ENCODE measurements at places on chromosomes 13 and 19.

DNA sequence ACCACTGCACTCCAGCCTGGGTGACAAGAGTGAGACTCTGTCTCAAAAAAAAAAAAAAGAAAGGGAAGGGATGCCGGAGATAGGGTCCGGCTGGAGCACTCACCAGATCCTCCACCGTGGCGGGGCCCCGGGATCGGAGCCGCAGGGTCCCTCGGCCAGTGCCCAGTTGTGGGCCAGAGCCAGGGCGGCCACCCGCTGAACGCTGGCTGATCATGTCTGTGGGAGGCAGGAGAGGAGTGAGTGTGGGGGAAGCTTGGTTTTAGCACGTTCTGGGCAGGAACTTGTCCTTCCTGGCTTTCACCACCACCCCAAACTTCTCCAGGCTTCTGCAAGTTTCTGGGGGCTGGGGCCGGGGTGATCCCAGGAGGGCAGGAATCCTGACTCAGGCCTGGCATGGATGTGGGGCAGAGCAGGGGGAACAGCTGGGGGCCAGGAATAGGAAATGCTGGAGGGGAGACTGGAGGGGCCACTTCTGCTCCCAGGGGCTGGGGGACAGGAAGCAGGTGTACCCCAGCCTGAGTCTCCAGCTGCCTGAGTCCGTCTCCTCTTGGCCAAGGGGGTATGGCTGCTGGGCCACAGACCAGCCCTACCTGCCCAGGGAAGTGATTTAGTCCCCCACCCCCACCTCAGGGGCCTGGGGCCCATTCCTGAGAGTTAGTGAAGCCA lies 4.3 kb upstream of the PTGER1 start:
- DNase-seq, result no peak

DNA sequence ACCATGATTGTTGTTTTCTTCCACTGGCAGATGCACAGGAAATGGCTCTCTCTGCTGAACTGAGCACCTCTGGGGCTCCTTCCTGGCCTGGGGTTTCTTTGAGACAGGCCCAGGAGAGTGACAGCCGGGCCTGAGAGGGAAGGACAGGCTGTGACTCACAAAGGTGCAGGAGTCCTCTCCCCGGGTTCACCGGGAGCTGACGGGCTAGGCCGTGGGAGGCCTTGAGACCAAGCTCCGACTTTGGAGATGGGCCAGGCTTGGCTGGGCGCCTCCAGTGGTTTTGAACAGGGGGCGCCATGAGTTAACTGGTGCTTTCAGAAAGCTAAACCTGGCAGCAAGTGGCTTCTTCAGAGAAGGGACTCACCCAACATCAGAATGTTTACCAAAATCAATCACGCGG lies 143.4 kb downstream of the URI1 start:
- DNase-seq, result no peak

- DNase-seq, result no peak
Observed at GRCh38 chr13:76820759-76821158, 65.4 kb downstream of the KCTD12 start.

DNA sequence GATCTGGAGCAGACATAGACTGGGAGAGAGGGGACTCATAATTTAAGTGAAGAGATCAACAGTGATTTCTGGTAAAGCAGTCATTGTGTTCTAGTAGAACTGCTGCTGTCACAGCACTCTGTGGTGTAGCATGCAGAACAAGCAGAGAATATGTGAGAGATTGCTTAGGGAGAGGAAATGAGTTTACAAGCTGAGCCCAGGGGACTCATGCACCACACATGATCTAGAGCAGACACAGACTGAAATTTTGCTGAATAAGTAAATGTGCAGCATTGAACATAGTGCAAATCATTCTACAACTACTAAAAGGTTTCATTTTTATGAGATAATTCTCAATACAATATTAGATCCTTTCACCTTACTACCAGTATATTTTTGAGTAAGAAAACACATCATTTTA lies 125.7 kb downstream of the MYO16 start:
- no peak for DNase-seq

GRCh38 chr13:97435323-97435722 lies 1.4 kb downstream of the RAP2A start:
- DNase-seq, result no peak

- DNase-seq, result no peak
Observed at GRCh38 chr19:6851359-6851758, 36.0 kb upstream of the ADGRE1 start.

DNA sequence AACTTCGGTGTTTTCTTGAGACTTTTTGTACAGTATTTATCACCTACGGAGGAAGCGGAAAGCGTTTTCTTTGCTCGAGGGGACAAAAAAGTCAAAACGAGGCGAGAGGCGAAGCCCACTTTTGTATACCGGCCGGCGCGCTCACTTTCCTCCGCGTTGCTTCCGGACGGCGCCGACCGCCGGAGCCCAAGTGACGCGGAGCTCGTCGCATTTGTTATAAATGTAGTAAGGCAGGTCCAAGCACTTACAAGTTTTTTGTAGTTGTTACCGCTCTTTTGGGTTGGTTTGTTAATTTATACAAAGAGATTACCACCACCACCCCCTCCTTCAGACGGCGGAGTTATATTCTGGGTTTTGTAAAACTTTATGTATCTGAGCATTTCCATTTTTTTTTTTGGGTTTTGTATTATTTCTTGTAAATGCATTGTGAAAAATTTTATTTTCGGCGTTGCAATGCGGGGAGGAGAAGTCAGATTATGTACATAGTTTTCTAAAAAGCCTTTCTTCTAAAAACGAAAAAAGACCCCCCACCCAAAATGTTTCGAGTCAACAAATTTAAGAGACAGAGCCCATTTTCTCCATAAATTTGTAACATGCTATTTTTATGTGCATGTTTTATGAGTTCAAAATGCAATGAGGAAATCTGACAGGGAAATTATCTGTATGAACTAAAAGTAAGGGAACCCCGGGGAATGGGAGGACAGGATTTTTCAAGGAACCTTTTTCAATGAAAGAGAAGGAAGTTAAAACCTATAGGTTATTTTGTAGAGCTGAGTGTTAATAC lies 2.3 kb downstream of the SOX1 start:
- DNase-seq, result no peak

DNA sequence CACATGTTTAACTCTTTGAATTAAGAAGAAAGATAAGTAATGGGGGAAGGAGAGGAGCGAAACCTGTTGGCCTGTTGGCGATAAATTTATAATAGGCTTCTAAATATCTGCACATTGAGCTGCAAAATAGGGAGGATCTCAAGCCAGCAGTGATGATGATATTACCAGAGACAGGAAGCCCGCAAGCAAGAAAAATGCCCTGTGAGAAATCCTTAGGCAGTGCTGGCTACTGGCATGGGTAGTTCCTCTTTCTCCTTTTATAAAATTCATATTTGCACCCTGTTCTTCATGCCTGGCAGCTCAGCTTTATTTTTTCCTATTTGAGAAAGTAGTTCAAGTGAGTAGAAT lies 858 bp upstream of the USP12 start:
- DNase-seq, result no peak

GRCh38 chr13:33057019-33057780 lies 41.0 kb downstream of the KL start:
- DNase-seq, result peak; percentile 66

DNA sequence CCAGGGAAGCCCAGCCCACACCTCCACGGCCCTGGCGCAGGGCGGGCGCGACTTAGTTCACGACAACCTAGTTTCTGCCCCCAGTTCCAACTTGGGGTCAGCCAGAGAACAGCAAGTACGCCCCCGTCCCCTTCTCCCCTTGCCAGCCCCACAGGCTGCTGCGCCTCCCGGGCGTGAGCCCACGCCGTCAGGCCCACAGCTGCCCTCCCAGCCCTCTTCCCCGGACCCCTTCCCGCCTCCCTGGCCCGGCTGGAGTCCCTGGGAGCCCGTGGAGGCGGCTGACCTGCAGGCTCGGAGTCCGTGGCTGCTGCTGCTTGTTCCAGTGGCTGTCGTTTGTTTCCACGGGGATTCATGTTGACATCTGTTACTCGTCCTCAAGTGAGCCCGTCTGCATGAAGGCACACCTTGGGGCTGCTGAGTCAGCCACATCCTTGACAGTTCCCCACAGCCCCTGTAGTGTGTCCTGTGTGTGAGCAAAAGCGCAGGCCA lies 86.0 kb downstream of the ATP11A start:
- no peak for DNase-seq

GRCh38 chr13:114134944-114135610 lies 2.7 kb upstream of the RASA3 start:
- DNase-seq, result no peak

DNA sequence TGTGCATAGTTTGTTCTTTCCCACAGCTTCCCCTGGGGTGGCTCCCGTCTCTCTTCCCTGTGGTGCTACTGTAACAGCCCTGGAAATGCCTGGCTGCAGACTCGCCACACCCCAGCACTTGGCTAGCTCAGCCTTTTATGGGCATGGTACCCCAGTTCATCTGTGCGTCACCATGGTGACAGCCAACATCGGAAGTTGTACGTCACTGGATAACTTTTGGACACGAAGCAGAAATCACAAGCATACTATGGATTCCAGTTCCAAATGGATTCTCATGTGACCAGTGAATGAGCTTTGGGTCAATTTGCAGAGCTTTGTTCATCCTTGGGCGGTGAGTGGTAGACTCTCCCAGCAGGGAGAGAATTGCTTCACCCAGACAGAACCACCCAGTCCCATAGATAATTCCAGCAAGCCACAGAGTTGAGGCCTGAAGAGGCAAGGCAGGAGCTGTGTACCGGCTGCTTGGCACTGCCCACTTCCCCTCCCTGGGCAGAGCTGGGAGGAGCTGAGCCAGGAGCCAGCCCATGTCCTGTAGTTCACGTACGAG lies 54.4 kb downstream of the COL4A2 start:
- no peak for DNase-seq

DNA sequence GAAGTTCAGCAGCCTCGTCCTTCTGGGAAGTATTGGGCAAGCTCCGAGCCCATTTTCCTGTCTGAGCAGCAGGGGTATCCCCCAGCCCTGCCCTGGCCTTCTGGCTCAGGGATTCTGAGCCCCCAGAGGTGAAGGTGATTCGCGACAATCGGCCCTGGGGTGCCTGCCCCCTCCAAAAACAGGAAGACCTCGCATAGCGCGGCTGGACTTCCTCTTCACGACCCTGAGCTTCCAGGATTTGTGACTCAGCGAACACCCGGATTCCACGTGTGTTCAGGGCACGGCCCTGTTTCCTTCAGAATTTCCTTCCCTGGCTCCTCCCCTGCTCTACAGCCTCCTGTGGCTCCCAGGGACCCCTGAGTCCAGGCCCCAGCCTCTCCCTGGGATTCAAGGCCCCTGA lies at the start of gene SEMA6B:
Gene SEMA6B, minus strand, starts transcription at position 116 of the 400 bp plus-strand sequence. CDS start 1,227 bp downstream, outside the sequence.
- no peak for DNase-seq

DNA sequence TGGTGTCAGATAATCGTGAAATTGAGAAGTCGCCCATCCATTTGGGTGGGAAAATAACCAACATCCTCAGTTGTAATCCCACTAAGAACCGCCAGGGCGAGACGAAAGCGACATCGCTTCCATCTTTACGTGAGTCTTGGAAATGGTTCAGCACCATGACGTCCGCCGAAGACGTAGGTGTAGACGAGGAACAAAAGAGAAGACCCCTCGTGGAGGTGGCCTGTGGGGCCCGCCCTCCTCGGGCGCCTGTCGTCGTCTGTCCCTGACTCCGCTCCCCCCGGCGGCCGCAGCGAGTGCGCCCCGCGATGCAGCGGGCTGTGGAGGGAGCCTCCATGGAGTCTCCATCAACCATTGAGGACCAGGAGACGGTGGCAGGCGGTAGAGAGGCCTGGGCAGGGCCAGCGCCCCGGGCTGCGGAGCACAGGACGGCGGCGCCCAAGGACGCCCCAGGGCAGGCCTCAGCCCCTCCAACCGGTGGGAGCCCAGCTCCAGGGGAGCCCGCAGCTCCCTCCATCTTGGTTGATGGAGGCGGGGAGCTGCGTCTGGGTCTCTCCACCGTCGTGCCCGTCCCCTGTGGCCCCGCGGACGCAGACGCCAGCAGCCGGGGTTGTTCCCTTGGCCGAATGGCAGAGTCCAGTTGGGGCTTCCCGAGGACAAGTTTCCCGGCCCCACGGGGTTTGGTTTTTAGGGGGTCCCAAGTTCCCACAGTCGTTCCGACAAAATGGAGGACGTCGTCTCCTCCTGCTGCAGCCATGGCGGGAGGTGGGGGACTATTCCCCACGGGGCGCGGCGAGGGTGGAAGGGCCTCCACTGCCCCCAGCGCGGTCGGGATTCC lies 990 bp upstream of the ZMYM2 start:
- DNase-seq, result peak; percentile 86

GRCh38 chr13:33615436-33615835 lies 202.5 kb upstream of the RFC3 start:
- peak; percentile 63 for DNase-seq

DNA sequence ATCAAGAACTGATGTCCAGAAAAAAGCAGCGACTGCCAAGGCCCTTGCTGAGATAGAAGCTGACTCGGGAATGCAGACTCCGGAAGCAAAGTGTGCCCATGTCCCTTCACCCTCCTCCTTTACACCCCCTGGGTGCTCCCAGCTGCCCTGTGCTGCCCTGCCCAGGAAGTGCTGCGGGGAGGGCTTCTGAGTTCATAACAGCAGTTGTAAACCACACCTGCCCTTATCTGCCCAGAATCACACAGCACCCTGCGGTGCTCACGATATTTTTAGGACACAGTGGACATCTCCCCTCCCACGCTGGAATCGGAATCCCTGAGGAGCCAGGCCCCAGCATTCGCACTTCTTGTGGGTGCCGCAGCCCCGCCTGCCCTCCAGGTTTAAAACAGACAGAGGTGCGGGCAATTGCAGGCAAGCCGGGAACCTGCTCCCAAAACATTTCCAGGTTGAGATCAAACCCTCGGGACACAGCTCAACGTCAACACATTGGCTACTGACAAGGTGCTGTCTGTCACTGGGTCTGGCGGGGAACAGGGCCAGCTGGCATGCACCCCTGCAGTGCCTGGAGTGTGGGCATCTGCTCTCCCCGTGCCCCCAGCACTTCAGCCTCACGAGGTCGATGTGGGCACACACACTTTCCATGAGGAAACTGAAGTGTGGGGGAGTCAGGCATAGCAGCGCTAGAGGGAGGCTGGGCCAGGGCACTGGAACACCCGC lies 36.8 kb downstream of the RAB20 start:
- peak; percentile 78 for DNase-seq

- no peak for DNase-seq
Observed at GRCh38 chr13:31965361-31966066, 66.1 kb upstream of the FRY start.

GRCh38 chr19:2827840-2828489 lies 8.3 kb downstream of the ZNF554 start:
- no peak for DNase-seq

DNA sequence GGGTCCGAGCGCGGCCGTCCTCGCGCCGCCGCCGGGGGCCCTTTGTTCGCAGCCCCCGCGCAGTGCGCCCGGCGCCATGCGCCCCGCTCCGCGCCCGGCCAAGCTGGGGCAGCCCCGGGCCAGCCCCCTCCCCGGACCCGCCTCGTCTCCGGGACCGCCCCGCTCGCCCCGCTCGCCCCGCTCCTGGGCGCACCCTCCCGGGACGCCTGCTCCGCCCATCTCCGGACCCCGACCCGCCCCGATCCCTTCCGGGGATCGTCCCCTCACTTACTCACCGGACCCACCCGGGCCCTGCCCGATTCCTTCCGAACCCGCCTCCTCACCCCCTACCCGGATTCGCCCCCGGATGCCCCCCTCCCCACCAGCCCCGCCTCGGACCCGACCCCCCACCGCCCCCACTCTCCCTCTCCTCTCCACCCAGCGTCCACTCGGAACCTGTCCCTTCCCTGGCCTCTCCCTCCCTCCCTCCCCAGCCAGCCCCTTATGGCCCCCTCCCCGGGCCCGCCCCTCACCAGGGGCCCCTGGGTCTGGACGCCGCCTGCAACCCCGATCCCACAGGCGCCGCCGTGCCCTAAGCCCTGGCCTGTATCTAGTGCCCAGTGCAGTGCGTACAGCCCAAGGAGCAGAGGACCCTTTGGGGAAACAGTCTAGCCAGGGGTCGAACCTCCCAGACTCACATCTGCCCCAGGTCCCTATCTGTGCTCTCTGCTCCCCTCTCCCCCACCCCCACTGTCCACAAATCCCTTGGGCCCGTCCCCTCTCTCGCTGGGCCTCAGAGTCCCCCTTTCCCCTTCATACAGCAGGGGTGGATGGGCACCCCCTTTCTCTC lies at the start of gene CPAMD8:
Gene CPAMD8, minus strand, starts transcription at position 105 of the 829 bp plus-strand sequence. CDS start 168 bp downstream, outside the sequence.
- peak; percentile 33 for DNase-seq

Data from T47D (cell line).